ENCODE measurements at places on chromosomes 7 and 10.

DNA sequence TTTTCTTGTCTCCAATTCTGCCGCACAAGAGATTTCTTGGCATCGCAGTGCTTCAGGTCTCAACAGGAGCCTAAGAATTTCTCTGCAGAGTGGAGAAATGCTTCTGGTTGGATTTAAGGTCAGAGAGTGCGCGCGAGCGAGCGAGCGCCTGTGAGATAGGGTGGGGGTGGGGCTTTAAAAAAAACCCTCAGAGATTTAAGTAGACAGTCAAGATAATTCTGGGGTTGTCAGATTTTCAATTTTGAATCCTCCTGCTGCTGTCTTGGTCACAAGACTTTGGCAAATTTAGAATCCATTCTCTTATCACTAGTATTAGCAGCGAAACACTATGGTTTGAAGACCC lies 49.7 kb downstream of the CPEB3 start:
- peak; percentile 19 for DNase-seq

GRCh38 chr7:50336894-50337703 lies 32.6 kb downstream of the IKZF1 start:
- no peak for DNase-seq

GRCh38 chr10:23912884-23913404 lies 296.0 kb upstream of the KIAA1217 start:
- DNase-seq: no peak

DNA sequence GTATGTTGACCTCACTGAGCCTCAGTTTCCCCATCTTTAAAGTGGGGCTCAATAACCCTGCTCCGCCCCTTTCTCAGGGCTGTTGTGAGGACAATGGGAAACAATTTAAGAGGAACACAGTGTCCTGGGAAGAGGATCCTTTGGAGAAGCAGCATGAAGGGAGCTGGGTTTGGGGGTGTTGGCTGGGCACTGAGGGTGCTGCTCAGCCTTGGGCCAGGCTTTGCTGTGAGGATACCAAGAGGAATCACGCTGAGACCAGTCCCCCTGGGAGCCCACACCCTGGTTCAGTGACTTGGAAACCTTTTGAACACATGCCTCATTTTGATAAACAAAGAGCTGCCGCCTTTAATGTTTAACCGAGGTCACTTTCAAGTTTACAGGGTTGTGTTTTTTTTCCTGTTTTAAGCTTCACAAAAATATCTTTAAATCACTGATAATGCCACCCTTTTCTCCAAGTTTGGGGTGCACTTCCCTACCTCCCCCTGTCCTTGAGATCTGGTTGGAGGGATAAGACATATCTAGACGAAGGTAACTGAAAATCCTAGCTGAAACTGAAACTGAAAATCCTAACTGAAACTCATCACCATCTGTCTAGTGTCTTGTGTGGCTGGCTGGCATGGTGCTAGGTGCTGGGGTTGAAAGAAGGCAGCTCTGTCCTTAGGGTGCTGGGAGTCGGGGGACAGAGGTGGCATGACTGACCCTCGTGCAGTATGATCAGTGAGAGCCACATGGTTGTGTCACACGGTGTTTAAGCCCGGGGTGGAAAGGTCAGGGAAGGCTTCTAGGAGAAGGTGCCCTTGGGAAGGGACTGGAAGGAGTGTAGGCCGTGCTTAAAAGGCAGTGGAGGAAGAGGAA lies 27.7 kb downstream of the ZNF775 start:
- peak; percentile 74 for DNase-seq

DNA sequence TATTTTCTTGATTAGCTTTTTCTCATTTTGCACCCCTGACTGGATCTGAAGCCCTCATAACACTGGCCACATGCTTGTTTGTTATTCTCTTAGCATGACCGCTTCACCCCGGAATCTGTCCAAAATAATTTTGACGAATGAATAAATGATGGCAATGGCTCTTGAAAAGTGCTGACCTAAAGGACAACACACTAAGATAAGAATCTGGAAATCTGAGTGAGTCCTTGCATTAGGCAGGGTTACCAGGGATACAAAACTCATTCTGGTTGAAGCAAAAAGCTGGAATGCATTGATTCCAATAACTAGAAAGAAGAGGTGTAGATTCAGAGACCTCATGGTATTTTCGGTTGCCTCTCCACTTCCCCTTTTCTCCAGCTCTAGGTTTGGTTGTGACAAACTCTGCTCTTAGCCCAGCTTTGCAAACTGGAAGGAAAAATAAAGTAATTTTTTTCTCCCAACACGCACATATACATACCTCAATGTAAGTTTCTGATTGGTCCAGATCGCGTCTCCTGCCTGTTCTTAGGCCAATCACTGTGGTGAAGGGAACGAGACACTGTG lies 157.4 kb downstream of the SKIDA1 start:
- DNase-seq: no peak

GRCh38 chr10:107859065-107859464 lies 694.6 kb upstream of the SORCS1 start:
- DNase-seq: no peak

DNA sequence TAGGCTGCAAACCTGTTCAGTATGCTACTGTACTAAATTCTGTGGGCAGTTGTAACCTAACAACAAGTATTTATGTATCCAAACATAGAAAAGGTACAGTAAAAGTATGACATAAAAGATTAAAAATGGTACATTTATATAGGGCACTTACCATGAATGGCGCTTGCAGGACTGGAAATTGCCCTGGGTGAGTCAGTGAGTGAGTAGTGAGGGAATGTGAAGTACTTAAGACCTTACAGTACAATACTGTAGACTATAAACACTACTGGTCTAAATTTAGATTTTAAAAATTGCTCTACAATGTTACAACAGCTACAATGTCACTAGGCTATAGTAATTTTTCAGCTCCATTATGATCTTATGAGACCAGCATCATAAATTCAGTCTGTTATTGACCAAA lies 146.0 kb upstream of the GNAI1 start:
- DNase-seq: no peak

GRCh38 chr7:48108959-48109847 lies 20.1 kb downstream of the UPP1 start:
- DNase-seq: no peak

GRCh38 chr10:121490871-121491519 lies 107.2 kb downstream of the FGFR2 start:
- no peak for DNase-seq

- DNase-seq: no peak
Measured at GRCh38 chr10:74207691-74208480, 56.9 kb downstream of the ADK start.

- DNase-seq: no peak
Measured at GRCh38 chr10:86773498-86773897, 17.1 kb downstream of the BMPR1A start.

- no peak for DNase-seq
Measured at GRCh38 chr10:121525251-121526134, 72.8 kb downstream of the FGFR2 start.

DNA sequence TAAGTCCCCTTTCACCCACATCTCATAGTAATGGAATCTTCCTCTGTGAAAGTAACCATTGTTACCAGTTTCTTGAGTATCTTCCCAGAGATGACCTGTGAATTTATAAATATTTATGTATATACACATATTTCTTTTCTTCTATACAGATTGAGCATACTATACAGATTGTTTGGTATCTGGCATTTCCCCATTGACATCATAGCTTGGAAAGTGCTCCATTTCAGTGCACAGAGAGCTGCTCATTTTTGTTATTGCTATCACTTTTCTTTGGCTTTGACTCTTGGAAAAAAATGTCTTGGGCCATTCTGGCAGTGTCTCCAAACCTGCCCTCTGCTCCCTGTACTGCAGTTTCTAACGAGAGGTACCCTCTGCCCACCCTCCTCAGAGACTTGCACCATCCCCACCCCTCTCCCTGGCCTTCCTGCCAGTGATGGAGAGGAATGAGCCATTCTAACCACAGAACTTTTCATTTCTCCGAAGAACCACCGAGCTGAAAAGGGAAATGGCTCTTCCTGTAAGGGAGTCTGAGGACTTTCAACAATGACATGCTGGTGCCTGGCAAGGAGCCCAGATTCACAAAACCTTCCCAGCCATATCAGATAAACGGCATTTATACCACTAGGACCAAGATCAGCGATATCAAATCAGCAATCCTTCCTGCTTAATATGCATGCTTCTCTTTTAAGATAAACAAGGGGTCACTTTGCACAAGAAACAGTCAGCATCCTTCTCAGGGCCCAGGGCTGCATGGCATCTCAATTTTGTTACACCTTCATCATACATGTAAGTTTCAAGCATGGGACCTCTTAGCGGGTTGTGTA lies 19.7 kb upstream of the CCSER2 start:
- DNase-seq: peak; percentile 90

DNA sequence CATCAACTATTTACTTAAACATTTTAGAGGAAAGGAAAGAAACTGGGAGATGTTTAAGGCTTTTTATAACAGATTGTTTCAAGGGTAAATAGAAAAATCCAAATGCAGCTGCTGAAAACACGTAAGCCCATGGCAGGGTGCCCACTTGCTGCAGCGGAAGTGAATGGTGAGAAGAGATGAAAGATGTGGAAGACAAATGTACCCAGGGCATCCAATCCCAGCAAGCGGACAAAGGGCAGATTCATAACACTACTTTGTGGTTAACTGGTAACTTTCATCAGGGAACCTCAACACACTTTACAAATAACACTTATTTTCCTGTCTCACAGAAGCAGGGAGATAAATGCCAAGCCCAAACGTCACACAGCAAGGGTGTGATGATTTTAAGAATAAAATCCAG lies 358.4 kb downstream of the KCNMA1 start:
- peak; percentile 85 for DNase-seq

DNA sequence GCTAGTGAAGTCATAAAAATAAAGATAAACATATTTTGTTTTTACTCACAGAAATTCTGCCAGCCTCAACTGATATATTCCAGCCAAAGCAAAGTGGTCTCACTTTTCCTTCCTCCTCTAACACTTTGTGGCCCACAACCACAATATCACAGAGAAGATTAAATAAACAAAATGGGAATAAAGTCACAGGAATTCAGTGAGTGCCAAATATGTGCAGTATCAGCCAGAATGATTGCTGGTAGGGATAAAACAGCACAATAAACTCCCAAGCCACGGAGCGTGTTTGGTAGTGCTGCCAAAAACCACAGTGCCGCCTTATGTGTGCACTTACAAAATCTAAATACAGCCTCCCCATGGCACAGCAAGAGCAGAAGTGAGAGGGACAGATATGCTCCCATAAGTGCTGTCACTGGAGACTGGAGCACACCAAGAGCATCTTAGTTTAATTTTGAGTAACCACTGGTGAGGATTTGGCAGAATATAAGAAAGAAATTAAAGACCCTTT lies 155.8 kb downstream of the POM121L12 start:
- no peak for DNase-seq

- no peak for DNase-seq
Measured at GRCh38 chr10:44843484-44843883, 67.7 kb upstream of the TMEM72 start.

GRCh38 chr7:137476937-137477336 lies 133.4 kb upstream of the PTN start:
- no peak for DNase-seq

DNA sequence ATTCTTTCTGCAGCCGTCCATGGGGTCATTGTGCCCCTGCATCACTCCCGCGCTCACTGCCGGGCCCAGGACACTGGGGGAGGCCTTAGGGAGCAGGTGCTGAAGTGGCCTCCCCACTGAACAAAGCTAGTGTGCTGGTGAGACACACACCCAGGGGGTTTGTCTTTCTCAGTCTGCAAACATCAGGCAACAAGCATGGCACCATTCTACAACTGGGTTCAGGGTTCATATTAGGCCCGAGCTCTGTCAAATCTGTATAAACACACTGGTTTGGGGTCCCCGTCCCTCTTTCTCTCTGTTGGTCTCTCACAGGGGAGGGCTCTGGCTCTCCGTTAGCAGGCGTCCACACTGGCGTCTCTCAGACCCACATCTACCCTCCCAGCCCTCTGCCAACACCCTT lies 11.1 kb upstream of the PPP2R2D start:
- DNase-seq: no peak

DNA sequence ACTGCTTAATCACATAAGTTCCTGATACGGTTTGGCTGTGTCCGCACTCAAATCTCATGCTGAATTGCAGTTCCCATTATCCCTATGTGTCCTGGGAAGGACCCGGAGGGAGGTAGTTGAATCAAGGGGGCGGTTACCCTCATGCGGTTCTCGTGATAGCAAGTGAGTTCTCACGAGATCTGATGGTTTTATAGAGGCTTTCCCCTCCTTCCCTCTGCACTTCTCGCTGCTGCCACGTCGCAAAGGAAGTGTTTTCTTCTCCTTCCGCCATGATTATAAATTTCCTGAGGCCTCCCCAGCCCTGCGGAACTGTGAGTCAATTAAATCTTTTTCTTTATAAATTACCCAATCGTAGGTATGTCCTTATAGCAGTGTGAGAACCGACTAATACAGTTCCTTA lies 226.2 kb downstream of the SKAP2 start:
- no peak for DNase-seq

- DNase-seq: no peak
Measured at GRCh38 chr7:141713890-141714289, 5.7 kb downstream of the WEE2 start.

- DNase-seq: no peak
Measured at GRCh38 chr10:3625959-3626751, 158.9 kb downstream of the KLF6 start.

DNA sequence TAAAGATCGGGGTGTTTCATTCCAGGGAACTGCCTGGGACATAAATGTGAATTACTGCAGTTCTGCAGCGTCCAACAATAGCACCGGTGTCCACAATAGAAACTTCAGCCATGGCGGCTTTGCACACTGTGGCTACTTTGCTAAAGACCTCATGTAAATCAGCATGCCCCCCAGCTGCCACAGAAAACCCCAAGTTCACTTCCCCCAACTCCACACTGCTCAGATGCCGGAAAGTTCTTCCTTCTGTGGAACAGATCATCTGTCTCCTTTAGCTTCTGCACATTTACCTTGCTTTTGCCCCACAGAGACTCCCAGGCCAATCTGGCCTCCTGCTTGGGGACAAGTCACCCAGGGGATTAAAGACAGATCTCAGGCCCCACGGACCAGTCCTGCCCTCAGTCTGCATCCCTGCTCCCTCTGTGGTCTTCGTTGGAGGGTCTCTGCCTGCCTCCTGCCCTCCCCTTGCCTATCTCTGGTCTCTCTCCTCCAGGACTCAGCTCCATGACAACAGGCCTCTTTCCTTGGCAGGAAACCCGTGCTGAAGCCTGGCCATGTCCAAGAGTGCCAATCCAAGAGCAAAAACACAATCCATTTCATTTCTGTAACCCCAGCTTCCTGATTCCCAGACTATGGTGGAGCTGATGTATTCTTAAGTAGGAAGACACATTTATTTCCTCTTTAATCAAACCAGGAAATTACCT lies 403.2 kb downstream of the RPS24 start:
- DNase-seq: no peak

- DNase-seq: no peak
Measured at GRCh38 chr10:52474265-52474664, 160.2 kb downstream of the DKK1 start.

DNA sequence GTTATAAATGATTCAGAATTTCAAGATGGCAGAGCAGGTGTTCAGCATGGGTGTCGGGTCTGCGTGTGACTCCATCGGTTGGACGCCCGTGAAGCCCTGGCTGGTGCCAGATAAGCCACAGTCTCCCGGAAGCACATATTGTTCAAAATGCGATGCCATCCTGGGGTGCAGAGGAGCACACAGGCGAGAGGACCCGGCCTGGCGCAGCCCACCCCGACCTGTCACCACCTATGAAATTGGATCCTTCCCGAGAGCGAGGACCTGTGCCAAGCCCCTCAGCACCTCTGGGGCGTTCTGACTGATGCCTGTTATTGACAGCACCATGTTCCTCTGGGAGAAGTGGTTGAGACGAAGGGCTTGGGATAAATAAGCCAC lies 110.1 kb downstream of the ACTR3B start:
- no peak for DNase-seq
